ENCODE measurements at places on chromosomes 1 and 21.
A peak's percentile ranks its signal among the peaks of the same experiment; 100 is the strongest.

- no peak for DNase-seq
These were observed 19.7 kb upstream of the RGS7 start for GRCh38 chr1:241376701-241377100.

- DNase-seq = no peak
These were observed 133.6 kb downstream of the DPYD start for GRCh38 chr1:97787231-97787630.

- DNase-seq = no peak
These were observed 22.2 kb downstream of the F3 start for GRCh38 chr1:94519351-94519750.

DNA sequence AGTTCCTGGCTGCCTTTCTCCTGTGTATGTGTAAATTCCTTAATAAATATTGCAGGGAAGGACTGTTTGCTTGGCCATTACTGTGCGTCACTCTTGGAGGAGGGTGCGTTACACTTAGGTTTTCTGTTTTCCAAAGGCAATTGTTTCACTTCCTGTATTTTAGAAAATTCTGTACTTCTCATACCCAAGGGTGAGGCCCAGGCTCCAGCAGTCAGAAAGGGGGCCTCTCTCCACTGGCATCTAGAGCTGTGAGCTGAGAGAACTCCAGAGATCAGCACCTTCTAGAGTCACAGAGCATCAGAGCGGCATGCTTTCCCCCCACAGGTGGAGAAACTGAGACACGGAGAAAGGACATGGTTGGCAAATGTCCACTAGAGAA is 27.0 kb upstream of the ZFP69B start:
- no peak for DNase-seq

DNA sequence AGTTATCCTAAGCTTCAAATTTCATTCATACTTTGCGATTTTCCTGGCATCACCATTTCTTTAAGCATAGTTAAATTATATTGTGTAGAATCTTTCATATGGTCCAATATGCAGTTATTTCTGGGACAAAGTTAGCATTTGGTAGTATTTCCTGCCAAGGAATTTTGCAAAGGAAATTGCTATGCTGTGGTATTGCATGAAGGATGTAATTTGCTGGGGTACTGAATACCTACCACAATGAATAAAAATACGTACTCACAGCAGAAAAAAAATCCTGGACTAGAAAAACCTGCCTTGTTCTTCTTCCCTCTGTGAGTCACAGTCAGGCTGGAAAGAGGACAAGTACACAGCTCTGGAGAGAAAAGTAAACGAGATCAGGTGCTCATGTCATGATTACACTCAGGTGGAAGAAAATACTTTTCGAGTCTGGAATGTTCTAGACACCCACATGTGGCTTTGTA is 241.2 kb downstream of the PTBP2 start:
- DNase-seq = no peak

GRCh38 chr1:105485207-105485606 is 1571.3 kb upstream of the PRMT6 start:
- no peak for DNase-seq

- no peak for DNase-seq
These were observed 57.6 kb downstream of the MAN1C1 start for GRCh38 chr1:25673962-25674806.

- no peak for DNase-seq
These were observed 146.8 kb upstream of the RAB4A start for GRCh38 chr1:229124116-229124515.

DNA sequence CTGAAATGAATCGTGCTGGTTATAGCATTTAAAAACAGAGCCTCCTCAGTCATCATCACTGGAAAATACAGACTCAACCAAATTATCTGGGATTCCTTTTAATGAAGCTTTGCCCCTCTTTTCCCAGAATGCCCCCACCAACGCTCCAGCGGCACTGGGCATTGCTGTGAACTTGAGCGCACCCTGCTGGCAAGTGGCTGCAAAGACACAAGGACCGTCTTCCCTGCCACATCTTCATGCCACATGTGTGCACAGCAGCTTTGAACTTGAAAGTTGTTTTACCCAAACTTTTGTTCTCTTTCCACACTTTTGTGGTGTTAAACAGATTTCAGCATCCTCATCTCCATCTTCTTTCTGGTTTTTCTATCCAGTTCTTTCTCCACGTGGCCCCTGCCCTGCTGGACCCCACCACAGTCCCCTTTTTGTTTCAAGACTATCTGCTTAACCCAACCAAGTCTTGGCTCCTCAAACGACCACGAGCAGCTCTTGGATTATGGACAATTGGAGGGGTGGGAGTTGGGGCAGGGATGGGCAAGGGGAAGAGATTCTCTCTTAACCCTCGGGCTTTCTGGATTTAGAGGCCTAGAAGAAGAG is 12.8 kb upstream of the LMX1A start:
- peak; percentile 26 for DNase-seq

GRCh38 chr1:65694126-65694525 is 98.6 kb upstream of the PDE4B start:
- DNase-seq = no peak

- no peak for DNase-seq
These were observed 84.0 kb downstream of the RERE start for GRCh38 chr1:8733484-8733883.

Measured in stimulated activated CD4-positive, alpha-beta T cell treated with anti-CD3 and anti-CD28 coated beads, Interleukin-1b, Interleukin-23, amount 100 ng/mL, for 1 hour (primary cell).